ENCODE measurements at places on chromosomes 13 and 19.

- no peak for DNase-seq
These were observed 81.4 kb upstream of the UQCRFS1 start for GRCh38 chr19:29294343-29294811.

DNA sequence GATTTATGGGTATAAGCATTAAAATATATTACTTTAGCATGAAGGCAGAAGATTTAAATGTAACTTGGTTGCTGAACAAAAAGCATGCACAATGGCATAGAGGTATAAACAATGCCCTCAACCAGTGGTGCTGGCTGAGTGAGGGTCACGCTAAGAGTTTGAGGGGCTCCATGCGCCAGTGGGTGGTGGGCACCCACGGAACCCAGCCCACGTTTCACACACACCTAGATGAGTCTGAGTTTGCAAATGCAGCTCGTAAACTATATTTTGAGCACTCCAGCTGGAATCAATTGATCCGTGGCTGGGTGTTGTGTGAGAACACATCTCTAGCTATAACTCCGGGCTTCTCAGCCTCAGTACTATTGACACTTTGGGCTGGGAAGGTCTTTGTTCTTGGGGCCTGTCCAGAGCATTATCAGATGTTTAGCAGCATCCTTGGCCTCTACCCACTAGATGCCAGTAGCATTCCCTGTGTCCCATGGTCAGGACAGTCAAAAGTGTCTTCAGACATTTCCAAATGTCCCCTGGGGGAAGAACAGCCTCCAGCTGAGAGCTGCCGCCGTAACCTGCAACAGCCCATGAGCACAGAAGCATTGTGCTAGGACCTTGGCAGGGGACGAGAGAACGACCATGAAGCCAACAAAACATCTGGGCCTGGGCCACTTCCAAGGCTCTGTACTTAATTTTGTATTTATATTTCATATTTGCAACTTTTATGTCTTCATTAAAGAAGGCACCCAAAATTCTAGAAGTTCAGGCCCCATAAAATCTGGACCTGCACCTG is 108.1 kb upstream of the SOX1 start:
- no peak for DNase-seq

DNA sequence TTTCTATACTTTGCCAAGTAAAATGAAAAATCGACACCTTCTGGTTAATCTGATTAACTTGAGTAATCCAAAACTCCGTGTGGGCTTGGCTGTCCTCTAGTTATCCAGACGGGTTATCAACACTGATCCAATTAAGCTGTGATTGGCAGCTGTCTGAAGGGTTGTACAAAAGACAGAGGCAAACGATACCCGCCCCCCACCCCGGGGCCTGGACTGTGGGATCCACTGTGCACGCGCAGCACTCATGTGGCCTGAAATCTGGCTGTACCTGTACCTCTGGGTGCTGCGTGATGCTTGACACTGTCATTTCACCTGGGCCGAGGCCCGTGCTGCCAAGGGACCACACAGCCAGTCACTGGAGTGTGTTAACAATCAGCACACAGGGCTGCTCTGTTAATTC is 53.5 kb downstream of the COL4A2 start:
- no peak for DNase-seq

- no peak for DNase-seq
These were observed 87.9 kb downstream of the URI1 start for GRCh38 chr19:30029721-30030510.

- DNase-seq: no peak
These were observed 17.5 kb upstream of the HTR2A start for GRCh38 chr13:46914341-46914740.
